Colonic mucosa (tissue), 4 donors: ENCODE measurements at places on chromosomes 2 and 18. TPM values are rescaled to one million over a fixed set of nuclear protein-coding genes. Genes with fewer than 3 reads are reported as not detected.

The NAB1 gene
- total RNA-seq = 31.7 TPM

- no peak for DNase-seq
These were observed 130.7 kb downstream of the CCBE1 start for GRCh38 chr18:59566533-59566971.

- peak; percentile 60 for DNase-seq
These were observed 79.0 kb downstream of the CIB4 start for GRCh38 chr2:26561918-26562810.

DNA sequence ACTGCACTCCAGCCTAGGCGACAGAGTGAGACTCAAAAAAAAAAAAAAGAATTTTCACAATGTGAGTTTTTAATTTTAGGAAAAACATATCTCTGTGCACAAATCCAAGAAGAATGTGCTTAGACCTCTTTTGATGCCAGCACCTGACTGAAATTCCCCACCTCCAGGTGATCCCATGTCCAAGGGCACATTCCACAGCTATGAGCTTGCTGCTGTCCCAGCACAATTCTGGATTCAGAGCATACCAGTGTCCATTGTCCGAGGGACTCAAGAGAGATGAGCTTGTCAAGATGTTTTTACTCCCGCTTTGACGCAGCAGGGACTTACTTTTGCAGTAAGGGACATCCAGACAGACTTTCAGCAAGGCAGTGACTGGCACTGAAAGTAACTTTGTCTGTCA is 489.1 kb upstream of the ACVR2A start:
- DNase-seq = no peak

DNA sequence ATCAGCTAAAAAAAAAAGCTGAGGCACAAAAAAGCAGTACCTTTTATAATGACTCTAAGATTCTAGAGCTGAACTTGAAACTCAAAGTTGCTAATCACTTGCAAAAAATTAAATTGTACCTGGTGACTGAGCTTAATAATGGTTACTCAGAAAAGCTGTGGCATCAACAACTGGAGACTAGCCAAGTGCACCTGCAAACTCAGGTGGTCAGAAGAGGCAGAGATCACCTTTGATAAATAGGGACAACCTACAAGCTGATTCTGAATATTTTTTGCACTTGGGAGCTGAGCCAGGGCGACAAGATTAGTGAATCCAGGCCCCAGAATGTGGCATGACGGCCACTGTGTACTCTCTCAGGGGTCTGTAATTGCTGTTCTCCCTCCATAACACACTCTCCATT is 3.0 kb downstream of the ABHD3 start:
- DNase-seq = no peak

- DNase-seq = no peak
These were observed 96.8 kb downstream of the SNTG2 start for GRCh38 chr2:1047485-1047884.
